NCI-H1417 treated with DMSO at 0.1 percent for 48 hours (cell line): ENCODE measurements at places on chromosomes 12 and 14.

- no peak for DNase-seq
These were observed 472.8 kb downstream of the RGS6 start for GRCh38 chr14:72404998-72405397.

DNA sequence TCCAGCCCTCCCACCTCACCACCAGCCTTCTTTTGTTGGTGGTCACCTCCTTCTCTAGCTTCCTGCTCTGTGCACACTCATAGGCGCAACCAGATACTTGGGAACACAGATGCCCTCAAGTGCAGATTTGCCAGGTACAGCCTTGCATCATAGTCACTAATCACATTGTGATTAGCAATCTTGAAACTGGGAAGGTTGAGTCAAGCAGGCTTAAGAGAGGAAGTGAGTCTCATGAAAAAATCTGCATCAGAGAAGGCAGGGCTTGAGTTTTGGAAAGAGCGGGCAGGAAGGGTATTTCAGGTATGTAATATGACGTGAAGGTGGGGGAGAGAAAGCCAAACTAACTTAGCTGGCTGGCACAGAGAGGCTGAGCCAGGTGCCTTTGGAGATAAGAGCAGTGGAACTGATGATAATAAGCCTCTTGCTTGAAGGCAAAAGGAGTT lies 2.7 kb upstream of the RABGGTA start:
- DNase-seq = no peak

DNA sequence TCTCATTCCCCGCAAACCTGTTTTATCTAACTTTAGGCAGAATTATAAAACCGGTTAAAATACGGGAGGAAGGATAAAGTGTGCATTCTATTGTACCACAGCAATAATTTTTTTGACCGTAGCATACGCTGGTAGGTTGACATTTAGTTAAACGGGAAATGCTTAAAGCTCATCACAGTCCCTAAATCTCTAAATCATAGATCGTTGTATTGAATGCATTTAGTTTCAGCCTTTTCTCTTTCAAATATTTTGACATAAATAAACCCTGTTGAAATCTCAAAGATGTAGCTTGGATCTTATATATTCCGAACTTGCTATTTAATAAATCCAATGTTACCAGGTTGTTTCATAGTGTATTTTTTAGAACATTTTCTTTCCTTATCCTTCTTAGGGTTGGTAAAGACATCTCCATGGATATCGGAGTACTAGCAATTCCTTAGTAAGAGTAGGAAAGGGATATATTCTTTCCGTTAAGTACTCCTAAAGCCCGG lies 798 bp downstream of the CLEC2B start:
- no peak for DNase-seq

DNA sequence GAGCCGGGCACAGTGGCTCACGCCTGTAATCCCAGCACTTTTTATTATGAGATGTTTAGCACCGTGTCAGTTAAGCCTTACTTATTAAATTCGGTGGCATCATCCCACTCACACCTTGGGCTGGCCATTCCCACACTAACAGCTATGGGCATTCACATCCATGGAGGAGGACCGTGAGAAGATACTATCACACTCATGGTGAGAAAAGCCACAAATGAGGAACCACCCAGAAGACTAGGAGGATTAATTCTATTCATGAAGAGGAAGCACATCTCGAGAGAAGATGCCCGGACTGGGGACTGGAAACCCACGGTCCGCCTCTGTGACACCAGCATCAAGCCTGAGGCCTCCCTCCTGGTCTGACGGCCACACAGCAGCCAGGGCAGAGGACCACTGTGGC lies 4.9 kb downstream of the CDC42BPB start:
- DNase-seq = no peak

DNA sequence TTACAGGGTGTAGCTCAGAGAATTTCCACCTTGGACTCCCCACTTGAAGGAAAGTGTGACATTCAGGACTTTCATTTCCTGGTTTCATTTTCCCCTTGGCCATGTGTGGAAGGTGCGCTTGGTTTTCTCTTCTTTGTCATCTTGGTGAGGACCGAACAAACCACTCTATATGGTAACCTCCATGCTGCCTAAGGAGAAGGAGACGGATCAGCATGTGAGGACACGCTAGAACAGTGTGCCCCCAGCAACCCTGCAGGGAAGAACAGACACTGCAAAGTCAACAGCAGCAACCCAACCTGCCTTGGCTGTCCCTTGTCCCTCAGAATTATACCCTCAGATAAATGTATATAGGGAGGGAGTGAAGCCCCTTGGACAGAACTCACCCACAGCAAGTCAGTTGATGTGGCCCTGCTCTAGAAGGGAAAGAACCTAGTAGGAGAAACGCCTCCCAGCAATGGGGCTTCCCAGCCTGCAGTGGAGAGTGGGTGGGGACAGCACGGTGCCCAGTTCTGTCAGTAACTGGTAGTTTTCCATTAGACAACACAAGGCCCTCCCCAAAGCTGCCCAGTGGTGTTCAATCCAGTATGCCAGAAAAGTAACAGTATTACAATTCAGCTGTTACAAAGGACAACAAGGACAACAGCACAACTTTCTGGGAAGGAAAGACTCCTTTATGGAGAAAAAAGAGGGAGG lies 18.9 kb upstream of the COCH start:
- DNase-seq = no peak

- DNase-seq = no peak
These were observed 83.2 kb upstream of the HMGA2 start for GRCh38 chr12:65740873-65741600.

- no peak for DNase-seq
These were observed 976 bp downstream of the PEX5 start for GRCh38 chr12:7190268-7191055.

DNA sequence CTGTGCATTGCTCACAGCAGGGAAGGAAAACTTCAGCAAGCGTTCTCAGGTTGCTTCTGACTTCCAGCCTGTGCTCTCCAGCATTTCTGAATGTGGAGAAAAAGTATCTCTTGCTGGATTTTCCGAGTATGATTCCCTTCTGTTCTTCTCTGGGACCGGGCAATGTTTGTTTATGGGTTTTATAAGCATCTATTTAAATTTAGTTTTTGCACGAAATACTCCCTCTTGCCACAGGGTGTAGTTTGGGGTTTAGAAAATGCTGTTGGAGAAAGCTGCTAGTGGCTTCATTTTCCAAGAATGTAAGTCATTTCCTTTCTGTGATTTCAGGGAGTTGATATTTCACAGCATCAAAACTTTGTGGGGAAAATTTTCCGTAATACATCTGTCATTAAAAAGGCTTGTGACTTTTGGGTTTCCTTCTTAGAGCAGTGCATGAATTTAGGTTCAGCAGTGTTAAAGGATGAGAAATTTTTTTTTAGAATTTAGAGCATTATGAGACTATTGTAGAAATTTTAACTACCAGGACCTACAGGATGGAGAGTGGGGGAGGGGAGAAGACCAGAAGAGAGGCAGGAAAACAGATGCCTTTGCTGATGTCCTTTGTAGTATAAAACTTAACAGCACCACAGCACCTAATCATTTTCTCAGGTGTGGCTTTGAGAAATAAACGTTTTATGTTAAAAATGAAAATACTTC lies 1.5 kb downstream of the FRMD6 start:
- DNase-seq = no peak

DNA sequence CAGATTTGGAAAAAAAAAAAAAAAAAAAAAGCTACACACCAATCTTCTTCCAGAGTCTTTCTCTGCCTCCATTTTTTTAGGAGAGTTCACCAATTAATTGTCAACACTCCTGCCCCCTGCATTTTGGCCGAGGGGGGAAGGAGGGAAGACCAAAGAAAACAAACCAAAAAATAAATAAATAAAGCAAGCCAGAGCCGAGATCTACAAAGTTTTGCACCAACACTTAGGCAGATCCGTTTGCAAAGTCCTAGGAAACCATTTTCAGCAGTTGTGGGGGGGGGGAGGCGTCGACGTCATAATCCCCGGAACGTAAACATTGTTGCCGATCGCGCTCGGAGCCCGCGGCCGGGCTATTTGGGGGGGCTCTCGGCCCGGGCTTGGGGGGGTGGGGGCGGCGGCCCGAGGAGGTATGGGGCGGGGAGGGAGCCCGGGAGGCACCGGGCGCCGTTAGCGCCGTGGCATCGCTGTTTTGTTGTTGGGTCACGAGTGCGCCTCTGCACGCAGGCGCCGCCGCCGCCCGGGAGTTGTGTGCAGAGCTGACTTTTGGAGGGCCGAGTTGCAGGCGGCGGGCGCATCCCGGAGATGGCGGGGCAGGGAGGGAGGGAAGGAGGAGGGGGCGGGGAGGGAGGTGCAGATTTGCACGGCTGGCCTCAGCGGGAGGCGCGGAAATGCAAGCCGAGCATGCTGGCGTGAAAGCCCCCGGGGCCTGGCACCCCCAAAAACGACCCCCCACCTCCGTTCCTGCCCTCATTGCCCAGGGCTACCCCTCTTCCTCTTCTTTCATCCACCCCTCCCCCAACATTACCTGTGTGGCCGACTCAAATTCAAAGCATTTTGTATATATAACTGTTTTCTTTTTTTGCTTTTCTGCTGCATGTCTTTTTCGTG lies 598 bp downstream of the KDM2B start:
- DNase-seq = no peak

- peak; percentile 29 for DNase-seq
These were observed 718 bp downstream of the CCDC92 start for GRCh38 chr12:123971770-123972456.

- DNase-seq = no peak
These were observed 261.7 kb upstream of the SSTR1 start for GRCh38 chr14:37945959-37946358.

DNA sequence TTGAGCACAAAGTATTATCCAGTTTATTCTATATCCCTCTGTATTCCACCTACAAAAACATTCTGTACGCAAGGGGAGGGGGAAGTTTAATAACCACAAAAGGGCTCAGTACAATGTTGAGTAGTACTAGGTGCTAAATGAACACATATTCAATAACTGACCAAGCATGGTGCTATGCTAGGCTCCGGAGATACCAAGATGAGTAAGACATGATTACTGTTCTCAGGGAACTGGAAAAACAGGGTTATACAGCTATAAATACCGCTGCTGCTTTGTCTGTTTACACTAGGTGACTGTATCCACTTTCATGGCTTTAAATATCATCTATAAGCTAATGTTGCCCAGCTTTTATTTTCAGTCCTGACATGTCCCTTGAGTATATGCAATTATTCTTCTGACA lies 135.8 kb downstream of the INSM2 start:
- peak; percentile 50 for DNase-seq

- no peak for DNase-seq
These were observed 1.3 kb downstream of the TEDC1 start for GRCh38 chr14:105492031-105492970.

DNA sequence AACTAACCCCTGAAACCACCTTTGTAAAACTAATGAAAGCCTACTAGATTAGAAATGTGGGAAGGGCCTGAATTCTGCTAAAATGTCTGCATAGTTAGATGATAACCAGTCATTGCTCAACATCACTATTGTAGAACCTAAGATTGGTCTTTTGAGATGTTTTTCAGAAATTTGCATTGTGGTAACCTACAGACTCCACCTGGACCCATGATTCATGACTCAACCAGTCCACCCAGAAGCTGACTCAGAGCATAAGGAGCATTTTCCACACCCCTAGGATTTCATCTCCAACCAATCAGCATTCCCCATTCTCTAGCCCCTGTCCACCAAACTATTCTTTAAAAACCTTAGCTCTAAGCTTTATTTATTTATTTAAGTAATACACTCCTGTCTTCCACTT lies 30.4 kb upstream of the CHGA start:
- no peak for DNase-seq

- no peak for DNase-seq
These were observed 145.1 kb downstream of the ACSS3 start for GRCh38 chr12:81222846-81223592.

DNA sequence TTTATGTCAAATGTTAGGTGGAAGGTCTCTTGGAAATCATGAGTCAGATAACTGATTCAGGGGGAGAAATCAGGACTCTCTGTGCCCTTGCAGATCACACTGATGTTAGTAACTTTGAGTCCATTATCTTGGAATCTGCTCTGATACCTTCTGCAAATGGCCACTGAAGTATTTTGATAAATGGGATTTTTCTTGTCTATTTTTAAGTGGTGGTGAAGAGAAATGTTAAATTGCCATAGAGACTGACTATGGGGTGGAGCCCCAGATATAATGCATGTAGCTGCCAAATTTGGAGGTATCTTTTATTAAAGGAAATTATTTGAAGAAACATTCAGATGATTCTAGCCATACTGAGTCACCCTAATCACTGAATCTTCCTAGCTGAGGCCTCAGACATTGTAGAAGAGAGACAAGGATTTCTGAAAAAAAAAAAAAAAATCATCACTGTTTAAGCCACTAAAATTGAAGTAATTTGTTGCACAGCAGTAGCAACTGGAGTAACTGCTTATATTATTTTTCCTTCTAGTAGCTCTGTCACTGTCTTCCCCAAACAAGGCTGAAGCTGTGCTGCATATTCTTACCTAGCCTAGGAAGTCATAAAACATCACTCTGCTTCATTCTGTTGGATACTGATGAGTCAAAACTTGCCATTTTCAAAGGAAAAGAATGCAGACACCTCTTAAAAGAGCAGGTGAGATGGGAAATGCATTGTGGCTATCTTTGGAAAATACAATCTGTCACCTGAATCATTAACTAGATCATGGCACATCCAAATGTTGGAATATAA lies 36.0 kb upstream of the CLEC14A start:
- DNase-seq = no peak

DNA sequence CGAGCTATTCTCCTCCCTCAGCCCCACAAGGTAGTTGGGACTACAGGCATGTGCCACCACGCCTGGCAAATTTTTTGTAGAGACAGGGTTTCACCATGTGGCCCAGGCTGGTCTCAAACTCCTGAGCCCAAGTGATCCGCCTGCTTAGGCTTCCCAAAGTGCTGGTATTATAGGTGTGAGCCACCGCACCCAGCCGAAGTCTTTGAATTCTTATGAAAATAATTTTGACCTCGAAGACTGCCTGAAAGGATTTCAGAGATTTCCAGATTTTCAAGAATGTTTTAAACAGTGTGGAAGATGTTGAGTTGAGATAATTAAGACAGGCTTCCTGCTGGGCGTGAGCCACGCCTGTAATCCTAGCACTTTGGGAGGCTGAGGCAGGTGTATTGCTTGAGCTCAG lies 5.0 kb downstream of the PSMA3 start:
- no peak for DNase-seq

DNA sequence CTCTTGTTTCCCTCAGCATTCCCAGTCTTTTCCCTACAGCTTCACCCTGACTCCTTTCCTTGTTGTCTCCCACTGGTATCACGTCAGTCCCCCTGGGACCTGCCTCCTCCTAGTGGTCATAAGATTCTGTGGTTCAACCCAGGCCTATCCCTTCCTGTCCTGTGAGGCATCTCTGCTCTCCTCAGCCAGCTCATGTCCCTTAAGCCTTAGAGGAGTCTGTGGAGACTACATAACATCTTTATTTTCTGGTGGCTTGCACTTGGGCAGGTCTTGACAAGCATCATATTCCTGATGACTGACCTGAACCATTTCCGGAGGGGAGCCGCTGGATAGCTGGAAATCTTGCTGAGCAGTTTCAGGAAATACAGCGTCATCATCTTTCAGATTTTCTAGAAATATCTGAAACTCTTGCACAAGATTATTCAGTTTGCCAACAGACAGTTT lies 688 bp downstream of the C12orf71 start:
- no peak for DNase-seq

DNA sequence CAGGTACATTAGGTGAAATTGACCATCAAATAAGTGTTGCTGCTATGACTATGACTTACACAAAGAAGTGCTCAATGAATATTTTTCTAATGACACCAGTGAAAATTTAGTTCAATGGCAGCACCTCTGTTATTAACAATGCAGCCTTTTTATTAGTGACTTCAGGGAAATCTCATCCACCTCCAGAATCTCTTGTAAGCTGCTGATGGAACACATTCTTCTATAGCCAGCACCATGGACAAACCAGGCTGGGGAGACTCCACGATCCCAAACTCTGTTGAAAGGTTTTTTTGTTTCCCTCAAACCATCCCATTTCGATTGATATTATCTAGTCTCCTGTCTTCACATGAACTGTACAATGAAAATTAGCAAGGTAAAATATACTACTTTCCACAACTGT lies 265.9 kb downstream of the ITPR2 start:
- no peak for DNase-seq
